ENCODE measurements at places on chromosomes 7 and 10.

GRCh38 chr7:22633286-22633953 lies 93.6 kb upstream of the IL6 start:
- no peak for DNase-seq

- DNase-seq: no peak
Measured at GRCh38 chr7:21543528-21544302, 876 bp downstream of the DNAH11 start.

DNA sequence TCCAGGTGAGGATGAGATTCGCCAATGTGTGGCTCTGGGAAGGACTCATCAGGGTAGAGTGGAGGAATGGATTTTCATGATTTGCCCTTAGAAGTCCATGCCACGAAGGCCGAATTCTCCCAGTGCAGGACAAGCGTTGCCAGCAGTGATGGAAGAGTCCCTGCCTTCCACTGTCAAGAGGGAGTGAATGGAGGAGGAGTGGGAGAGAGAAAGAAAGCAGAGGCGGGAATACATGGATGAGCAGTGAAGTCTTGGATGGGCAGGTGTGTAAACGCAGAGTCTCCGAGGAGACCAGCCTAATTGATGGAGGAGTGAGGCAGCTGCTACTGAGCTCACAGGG lies 419.2 kb downstream of the GLRX3 start:
- DNase-seq: no peak

DNA sequence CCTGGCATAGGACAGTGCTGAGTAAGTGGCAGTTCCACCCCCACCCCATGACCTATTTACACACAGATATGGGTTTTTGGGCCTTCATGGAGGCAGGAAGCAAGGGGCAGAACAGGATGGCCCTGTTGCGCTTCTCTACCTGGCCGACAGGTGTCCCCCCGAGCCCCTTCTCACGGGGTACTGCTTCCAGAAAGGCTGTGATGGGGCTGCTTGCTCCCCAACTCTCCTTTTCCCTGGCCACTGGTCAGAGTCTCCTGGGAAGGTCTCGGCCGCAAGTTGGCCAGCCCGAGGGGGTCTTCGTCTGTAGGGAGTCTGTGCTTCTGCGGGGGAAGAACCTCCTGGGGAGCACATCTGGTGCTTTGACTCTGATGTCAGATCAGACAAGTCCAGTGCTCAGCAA lies 139.8 kb upstream of the TNS3 start:
- no peak for DNase-seq

DNA sequence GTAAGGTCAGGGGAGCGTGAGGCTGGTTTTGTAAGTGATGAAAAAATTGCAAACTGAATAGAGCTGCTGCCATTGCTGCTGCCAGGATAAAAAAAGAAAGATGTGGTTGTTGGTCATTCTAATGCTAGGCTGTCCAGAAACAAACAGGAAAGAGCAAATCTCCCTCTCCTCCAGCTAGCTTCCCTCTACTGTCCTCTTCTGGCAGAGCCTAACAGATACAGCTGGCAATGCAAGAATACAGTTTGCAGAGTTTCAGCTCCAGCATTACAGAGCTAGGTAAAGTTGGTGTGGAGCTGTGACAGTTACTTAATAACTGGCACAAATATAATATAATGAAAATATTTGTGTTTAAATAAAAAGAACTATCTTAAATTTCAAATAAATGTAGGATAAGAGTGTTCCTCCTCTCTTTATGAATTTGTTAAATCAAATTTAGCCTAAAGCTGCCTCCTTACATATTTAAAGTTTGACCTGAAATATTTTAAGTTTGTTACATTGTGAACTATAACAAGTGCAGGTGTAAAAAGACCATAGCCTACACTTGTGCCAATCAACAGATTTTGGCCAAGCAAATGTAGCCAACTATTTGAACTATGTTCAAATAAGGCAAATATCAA lies 407.7 kb downstream of the SH2D4B start:
- no peak for DNase-seq

DNA sequence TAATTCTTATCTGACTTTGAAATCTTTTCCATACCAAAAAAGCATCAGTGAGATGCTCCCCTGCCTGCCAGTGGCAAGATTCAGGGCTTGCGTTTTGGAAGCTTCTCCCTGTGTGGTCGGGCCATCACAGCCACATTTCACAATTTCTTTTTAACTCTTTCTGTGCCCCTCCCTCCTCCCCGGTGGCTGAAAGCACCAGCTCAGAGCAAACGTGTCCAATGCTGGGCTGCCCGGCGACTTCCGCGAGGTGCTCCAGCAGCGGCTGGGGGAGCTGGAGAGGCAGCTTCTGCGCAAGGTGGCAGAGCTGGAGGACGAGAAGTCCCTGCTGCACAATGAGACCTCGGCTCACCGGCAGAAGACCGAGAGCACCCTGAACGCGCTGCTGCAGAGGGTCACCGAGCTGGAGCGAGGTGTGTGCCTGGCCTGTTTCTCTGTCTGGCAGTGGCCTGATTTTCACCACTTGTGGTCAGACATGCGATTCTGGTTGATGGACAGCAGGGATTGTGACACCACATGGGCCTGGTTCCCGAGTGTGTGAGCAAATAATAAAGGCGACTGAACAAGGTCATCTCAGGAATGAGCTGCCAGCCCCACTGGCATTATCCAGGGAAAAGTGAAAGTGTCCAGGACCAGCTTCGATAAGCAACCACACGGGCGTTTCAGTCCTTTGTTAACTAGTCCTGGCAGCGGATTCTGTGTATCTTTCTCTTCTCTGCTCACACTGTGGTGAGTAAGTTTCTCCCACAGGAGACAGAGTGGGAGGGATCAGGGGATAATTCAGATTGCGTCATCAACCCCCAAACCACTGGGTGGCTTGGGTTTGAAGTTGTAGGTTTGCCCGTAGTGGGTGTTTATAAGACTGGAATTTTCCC lies 2.6 kb downstream of the NPTX2 start:
- no peak for DNase-seq

DNA sequence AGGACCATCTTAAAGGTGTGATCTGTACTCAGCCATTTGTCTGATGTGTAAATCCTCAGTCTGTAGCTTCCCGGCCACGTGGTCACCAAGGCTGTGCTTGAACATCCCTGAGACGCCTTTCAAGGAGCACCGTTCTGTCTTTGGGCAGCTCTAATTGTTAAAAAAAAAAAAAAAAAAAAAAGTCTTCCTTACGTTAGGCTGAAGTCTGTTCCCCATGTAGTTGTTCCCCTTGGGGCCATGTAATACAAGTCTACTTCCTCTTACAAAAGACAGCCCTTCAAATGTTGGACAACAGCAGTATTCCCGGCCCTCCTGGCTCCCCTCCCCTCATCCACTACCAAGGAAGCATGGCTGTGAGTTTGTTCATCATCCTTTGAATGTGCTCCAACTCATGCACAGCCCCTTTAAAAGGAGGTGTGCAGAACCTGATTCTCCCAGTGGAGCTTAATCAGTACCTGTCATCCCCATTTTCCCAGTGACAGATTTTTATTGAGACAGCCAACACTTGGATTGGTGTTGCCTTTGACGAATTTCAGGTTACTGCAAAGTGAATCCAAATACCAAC lies 392.2 kb upstream of the GALNT17 start:
- DNase-seq: no peak
